ENCODE measurements at places on chromosomes 2 and 18.

DNA sequence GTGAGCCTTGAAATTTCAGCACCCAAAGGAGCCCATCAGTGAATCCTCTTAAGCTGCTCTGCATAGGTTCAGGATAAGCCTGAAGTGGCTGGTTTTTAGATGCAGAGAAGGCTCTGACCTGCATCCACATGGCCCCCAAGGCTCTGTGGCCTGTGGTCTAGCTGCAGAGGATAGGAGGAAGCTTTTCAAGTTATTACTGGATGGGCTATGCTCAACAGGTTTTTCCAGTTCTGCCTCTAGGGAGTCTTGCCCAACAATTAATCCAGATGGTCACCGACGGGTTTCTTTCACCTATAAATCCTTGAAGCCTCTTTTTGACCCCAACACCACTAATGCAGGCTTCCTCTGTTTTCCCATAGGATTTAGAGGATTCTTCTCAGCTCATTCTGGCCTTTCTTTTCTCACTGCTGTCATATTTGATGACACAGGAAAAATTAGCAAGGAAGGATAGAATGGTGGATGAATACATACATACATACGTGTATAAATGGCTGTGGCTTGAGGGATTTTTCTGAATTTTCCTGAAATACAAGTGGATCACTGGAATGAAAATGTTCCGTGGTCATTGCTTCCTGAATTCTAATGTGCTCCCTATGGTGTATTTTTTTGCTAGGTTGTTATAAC is 52.2 kb upstream of the BCL2L11 start:
- no peak for DNase-seq

DNA sequence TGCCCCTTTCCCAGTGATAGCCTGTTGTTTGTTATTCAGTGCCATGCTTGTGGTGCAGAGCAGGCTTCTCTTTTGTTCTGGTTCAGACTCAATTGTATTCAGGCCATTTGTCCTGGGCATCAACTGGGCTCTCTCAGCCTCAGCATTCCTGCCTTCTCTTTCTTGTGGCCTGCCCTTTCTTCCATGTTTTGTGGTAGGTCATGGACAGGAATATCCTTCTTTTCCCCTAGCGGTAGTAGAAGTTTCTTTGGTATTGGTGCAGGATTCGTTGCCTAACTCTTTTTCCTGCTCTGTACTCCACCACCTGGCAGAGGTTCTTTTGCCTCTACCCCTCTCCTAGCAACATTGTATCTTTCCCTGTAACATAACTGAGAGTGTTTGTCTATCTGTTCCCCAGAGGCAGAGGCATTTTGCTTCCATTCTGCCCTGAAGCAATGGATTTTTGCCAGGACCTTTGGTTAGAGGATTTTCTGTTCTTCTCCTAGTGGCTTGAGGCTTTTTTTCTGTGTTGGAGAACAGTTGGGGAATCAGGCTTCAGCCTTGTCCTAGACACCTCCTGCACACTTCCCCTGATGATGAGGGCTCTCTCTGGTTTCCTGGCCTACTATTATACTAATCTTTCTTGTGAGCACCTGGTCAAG is 68.5 kb downstream of the NCOA1 start:
- DNase-seq, result no peak

GRCh38 chr2:233349005-233349998 is 5.0 kb upstream of the DGKD start:
- no peak for DNase-seq

DNA sequence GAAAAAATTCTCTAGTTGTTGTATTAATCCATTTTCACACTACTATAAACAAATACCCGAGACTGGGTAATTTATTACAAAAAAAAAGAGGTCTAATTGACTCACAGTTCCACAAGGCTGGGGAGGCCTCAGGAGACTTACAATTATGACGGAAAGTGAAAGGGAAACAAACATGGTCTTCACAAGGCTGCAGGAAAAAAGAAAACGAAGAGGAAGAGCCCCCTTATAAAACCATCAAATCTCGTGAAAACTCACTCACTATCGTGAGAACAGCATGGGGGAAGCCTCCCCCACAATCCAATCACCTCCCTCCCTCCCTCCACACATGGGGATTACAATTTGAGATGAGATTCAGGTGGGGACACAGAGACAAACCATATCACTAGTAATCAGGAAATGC is 61.7 kb upstream of the SPTBN1 start:
- DNase-seq, result no peak

DNA sequence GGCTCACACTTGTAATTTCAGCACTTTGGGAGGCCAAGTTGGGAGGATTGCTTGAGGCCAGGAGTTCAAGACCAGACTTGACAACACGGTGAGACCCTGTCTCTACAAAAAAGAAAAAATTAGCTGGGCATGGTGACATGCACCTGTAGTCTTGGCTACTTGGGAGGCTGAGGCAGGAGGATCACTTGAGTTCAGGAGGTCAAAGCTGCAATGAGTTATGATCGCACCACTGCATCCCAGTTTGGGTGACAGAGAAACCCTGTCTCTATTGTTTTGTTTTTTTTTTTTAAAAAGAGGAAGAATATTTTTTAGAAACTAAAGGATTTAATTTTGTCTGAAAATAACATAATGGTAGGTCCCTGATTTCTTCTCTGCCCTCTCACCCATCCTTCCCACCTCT is 79.4 kb upstream of the TMEM200C start:
- DNase-seq, result no peak

- DNase-seq, result no peak
These were observed 53.3 kb upstream of the COL5A2 start for GRCh38 chr2:189232759-189233406.

- no peak for DNase-seq
These were observed 138.4 kb downstream of the ZNF516 start for GRCh38 chr18:76356666-76357065.

DNA sequence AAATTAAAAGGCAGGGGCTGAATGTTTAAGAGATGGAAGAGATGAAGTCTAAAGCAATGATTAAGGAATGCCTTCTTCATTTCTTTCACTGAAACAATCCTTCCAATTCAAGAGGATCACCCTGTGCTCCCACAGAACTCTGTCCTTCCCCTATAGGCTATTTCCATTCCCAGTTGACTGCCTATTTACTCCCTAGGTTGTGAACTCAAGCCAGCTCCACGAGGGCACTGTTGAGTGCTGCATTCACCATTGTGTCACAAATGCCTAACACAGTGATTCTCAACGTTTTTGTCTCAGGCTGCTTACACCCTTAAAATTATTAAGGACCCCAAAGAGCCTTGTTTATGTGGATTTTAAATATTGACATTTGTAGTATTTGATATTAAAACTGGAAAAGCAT is 112.4 kb downstream of the AOX1 start:
- DNase-seq, result no peak

DNA sequence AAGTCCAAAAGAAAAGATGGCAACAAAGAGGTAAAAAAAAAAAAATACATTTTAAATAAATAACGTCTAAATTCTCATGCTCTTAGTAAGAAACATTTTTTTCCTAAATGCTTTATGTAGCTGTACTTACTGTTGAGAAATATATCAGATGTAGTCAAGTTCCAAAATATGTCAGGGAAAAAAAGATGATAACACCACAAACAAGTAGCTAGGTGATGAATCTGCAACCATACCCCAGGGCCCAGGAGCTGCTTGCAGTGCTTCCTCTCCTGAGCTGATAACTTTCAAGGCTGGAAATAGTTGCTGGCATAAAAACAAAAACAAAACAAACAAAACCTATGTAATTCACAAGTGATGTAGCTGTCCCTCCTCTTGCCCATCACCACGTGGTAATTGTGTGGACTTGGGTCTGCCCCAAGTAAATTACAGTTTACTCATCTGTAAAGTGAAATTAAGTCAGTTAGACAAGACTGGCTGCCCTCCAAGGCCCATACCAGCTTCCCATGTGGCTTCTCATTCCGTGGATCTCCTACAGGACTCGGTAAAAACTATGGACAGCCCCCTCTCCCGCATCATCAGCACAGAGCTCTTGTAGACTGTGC is 82.6 kb downstream of the SP100 start:
- no peak for DNase-seq

DNA sequence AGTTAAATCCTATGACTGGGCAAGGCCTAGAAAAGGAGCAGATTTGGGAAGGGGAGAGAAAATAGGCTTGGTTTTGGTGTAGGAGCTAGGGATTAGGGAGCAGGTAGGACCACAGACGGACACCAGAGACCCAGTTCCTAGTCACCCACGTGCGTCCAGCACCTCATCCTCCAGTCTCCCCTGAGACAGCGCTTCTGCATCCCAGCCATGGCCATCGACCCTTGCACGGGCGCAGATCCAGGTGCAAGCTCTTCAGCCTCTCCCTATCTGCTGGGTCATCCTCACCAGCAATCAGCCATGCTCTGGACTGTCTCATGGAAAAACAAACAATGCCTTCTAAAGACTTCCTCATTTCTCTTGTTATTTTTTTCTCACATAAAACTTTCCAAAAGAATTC is 246.8 kb upstream of the RAB6C start:
- no peak for DNase-seq

- DNase-seq, result no peak
These were observed 57.3 kb upstream of the TMEM182 start for GRCh38 chr2:102704531-102704930.

- DNase-seq, result no peak
These were observed 110.9 kb downstream of the INHBB start for GRCh38 chr2:120456867-120457266.

DNA sequence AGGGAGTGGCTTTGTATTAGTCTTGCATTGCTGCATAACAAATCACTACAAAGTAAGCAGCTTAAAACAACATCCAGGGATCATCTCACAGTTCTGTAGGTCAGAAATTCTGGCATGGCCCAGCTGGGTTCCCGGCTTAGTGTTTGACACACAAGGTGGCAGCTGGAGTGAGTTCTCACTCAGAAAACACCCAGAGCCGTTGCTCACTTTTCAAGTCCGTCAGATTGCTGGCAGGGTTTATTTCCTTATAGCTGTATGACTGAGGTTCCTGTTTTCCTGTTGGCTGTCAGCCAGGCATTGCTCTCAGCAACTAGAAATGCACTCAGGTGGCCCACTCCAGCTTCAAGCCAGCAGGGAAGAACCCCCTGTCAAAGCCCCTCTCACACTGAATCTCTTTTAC is 324.1 kb downstream of the CCDC178 start:
- DNase-seq, result no peak

DNA sequence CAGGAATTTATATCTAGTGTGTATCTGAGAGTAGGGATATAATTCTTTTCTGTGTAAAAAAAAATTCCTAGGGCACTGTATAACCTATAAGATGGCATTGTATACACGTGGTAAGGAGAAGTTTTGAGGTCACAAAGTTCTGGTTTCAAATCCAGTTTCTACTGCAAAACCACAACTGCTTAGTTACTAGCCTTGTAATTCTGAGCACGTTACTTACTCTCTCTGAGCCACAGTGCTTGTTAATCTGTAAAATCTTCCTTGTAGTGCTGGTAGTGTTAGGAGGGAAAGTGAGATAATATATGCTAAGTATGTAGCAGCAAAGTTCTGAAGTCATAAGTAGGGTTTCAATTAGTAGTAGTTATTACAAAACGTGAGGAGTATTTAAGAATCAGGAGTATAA is 175.4 kb downstream of the SATB2 start:
- no peak for DNase-seq

DNA sequence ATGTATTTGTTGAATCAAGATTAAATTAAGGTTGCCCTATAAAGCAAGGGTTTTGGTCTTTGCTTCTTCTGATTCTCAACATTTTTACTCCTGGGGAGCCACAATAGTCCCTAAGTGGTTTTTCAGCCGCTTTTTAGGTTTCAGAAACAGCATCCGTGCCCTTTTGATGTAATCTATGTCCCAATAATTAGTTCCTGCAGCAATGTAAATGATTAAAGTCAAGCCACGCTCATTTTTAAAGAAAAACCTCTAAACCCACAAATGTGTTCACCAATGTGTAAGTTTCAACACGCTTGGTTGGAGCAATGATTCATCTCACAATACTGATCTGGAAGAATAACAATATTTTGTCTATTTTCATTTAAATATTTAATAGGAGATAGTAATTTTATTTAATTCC is 5.6 kb downstream of the ARL4C start:
- DNase-seq, result no peak

DNA sequence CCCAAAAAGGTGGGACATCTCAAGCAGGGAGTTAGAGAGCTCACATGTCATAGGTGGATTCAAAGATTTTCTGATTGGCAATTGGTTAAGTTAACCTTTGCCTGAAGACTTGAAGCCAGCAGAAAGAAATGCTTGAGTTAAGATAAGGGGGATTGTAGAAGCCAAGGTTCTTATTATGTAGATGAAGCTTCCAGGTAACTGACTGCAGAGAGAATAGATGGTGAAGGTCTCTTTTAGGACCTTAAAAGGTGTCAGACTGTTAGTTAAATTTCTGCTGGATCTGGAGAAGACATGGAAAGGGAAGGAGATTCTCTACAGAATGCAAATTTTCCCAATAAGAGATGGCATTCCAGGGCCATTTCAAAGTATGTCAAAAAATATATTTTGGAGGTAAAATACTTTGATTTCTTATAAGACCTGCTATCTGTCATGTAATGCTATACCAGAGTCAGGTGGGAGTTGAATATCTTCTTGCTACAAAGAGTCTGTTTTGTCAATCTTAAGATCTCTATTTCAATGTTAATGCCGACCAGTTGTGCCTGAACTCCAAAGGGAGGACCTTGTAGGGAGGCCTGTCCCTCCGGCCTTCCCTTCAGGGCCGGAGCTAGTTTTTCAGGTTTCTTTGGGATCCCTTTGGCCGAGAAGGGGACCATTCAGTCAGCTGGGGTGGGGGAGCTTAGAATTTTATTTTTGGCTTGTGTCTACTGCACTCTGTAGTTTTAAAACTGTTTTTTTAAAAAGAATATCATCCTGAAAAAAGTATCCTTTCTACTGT is 280.6 kb downstream of the PTGR3 start:
- no peak for DNase-seq

DNA sequence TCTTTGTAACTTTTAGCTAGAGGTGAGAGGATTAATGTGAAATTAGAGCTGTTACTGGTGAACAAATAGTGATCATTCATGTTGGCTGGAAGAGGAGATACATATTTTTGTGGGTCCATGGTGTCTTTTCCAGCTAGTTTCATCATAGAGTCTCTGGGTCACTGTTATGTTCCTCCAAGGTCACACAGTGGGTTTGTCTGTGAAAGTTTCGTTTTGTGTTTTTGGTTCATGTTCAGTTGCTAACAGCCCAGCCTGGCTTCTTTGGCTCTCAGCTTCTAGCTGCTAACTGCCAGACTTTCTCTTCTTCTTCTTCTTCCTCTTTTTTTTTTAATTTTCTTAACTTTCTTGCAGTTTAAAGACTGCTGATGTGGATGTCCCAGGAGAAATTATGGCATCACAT is 480.0 kb upstream of the SYT4 start:
- DNase-seq, result no peak

DNA sequence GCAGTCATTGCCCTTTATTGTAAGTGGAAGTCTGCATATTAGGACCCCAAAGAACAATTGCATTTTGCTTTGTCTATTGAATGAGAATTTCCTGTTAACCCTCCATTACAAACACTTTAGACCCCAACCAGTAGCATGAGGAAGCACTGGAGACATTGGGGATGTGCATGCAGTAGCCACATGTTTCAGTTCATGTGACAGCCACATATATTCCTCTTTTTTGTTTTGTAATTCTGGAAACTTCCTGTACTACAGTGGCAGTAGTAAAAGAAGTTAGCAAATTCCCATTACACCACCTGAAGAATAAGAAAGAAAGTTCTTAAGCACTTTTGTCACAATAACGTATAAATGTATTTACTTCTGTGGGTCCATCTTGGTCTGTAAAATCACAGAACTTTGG is 281.1 kb upstream of the SLC14A2 start:
- DNase-seq, result no peak
